Small intestine (tissue), 16 donors: ENCODE measurements at places on chromosomes 4 and X.

GRCh38 chr4:168398589-168398988 is 80.0 kb upstream of the DDX60 start:
- no peak for DNase-seq

DNA sequence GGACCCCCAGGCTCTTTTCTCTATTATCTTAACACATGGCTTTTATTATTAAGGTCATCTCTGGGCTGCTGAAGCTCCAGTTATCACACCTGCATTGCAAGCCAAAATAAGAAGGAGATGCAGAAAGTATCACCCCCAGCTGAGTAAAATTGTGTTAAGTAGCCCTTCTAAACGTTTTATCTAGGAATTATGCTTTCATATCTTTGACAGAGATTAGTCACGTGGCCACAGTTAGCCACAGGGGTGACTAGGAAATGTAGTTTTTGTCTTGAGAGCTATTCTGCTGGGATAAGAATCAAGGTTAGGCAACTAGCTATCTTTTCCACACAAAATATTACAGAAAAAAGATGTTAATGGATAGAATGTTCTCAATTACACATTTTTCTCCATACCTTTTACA is 102.1 kb downstream of the ANXA3 start:
- peak; percentile 34 for DNase-seq

DNA sequence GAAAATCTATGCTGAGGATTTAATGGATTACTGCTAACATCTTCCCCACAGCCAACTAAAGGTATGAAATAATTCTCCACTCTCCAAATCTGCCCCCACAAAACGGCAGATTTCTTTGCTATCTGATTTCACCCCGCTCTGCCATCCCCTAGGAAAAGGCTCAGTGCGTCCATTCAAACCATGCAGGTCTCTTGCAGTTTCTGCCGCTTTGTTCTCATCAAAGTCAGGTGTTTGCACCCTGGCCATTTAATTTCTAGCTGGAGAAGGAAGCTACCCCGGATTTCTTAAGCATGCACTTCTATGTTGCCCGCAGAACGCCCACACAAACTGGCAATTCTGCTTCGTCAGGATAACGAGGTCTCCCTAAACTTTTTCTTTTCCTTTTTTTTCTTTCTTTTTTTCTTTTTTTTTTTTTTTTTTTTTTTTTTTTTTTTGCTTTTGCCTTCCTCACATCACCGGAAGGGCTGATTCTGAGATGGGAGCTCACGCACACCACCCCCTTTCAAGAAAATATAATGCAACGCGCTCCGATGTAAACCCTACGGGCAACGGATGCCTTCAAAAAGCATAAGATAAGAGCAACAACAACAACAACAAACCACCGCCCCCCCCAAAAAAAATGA is 3.3 kb downstream of the NLGN4X start:
- no peak for DNase-seq

DNA sequence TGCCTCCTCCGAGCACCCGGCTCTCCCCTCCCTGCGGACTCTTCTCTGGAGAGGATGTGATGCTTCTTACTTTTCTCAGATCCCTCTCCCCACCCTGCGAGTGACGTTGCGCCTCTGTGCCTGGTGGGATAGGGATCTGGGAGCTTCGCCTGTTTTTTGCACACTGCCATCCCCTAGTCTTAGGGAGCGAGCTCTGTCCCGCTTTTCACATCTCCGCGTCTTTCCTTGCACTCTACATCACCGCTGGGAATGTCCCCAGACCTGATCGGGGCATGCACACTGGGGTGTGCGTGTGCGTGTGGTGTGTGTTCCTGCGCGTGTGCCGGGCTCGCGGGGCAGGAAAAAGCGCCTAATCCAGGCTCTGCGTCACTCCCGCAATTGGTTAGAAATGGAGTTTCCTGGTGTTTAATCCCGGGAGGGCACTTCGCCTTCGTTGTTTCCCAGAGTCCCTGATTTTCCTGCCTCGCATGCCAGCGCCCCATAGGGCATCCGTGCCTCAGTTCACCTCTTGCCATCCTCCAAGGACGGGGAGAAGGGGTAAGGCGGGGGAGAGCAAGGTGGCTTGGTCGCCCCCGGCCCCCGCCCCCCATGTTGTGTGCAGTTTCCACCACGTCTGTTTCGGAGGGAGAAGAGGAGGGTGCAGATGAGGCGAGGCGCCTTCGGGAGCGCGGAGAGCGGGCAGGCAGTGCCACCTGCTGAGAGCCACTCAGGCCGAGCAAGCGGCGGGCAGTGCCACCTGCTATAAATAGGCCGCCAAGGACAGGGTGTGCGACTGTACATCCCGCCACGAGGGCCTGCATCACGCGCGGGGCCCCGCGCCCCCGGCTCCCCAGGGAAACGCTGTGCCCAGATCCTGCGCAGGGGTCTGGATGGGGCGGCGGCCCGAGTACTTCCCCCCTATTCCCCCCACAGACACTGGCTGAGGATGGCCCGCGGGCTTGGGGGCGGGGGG is 759 bp upstream of the TBC1D1 start:
- peak; percentile 66 for DNase-seq

GRCh38 chr4:46032056-46032455 is 91.8 kb downstream of the GABRG1 start:
- no peak for DNase-seq

- DNase-seq = no peak
Measured at GRCh38 chr4:138509346-138509745, 267.2 kb upstream of the SLC7A11 start.

DNA sequence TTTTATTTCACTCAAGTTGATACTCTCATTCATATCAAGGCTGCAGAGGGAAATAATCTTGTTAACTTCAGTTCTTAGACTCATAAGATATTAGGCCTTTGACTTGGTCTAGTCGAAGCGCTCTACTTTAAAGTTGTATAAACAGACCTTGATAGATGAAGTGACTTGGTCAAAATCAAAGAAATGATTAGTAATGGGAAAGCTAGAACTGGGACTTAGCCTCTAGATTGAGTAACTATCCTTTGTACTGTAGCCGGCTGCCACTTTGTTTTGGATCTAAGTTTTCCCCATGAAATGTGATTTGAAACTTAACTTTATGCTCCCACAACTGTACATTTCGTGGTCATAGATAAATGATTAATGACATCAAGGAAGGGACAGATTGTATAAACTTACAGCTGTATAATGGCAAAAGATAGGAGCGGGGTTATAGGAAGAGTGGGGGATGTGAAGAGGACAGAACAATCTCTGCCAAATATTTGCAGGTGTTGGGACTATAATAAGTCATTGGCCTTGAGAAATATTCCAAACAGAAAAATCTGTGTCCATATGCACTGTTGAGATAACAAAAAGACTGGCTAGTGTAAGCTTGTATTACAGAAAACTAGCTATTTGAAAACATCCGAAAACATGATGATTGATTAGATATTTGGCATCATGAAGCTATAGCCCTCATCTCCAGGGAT is 17.2 kb downstream of the MID2 start:
- no peak for DNase-seq

GRCh38 chrX:154824638-154825037 is 9.8 kb downstream of the SMIM9 start:
- DNase-seq = no peak

GRCh38 chr4:152537881-152538280 is 2.0 kb upstream of the FBXW7 start:
- peak; percentile 23 for DNase-seq
